ENCODE measurements at places on chromosomes 12 and 14.

DNA sequence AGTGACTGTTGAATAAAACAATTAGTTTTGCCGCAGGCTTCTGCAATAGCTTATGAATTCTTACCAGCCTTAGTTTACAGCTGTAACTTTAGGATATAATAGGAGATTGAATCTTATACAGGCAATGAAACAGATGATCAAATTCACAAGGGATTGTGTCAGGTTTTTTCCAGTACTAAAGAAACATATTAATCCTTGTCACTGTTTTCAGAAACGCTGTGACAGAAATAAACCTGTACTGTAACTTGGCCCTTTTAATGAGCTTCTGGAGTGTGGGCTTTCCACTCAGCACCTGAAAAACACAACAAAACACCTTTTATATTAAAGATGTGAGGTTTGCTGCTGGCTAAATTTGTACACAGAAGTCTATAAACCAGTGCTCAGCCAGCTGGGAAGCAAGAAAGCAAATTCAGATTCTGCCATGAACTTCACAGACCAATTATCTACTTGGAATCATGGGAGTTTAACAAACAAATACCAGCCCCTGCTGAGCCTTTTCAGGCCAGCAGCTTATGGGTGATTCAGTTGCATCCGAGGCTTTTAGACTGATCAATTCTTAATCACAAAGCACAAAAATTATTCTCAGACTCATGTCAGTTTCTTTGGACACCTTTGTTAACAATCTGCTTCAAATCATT lies 109.5 kb downstream of the FOXG1 start:
- no peak for DNase-seq

DNA sequence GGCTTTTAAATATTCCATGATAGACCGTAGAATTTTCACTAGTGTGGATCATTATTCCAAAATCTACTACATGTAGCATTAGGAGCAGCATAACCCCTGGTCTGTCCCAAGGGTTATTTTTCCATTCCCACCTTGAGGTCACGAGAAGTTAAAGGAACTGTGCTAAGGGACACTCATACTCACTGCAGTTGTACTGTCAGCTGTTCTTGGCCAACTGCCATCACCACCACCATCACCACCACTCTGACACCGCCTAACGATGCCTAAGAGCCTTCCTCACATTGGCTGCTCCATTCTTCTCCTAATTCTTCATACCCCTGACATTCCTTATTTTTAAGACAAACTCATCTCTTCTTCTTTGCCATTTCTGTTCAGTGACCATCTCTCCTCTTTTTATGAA lies 13.4 kb upstream of the PTGDR start:
- DNase-seq = no peak

DNA sequence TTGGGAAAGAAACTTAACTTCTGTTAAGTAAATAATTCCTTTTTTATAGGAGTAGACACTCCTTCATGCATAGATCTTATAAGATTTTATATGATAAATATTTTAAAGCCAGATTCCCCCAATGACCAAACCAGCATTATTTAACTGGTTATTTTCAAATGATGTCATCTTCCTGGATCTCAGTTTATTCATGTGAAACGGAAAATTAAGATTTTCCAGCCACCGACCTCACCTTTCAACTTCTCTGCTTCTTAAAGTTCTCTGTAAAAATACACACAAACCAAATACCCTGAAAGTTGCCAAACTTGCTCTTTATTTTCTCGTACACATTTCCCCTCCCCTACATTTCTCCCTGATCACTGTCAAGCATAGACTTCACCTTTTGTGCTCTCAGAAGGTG lies 364.2 kb downstream of the GALC start:
- no peak for DNase-seq

DNA sequence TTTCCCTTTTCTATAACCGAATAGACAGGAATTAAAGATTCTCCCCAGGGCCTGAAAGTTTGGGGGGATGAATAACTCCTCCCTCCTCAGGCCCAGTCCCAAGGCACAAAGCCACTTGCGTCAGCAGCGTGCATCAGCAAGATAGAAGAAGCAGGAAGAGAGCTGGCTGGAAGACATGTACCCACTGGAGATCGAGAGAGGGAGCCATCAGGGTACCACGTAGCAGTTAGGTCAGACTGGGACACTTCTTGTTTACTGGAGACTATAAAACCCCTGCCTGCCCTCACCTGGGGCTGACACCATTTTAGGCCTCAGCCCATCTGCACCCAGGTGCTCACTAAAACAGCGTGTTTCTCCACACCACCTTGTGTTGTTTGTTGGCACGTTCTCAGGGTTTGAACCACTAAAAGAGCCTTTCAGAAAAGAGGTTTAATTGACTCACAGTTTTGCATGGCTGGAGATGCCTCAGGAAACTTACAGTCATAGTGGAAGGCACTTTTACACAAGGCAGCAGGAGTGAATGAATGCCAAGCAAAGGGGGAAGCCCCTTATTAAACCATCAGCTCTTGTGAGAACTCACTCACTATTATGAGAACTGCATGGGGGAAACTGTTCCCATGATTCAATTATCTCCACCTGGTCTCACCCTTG lies 93.2 kb downstream of the TMTC3 start:
- no peak for DNase-seq

DNA sequence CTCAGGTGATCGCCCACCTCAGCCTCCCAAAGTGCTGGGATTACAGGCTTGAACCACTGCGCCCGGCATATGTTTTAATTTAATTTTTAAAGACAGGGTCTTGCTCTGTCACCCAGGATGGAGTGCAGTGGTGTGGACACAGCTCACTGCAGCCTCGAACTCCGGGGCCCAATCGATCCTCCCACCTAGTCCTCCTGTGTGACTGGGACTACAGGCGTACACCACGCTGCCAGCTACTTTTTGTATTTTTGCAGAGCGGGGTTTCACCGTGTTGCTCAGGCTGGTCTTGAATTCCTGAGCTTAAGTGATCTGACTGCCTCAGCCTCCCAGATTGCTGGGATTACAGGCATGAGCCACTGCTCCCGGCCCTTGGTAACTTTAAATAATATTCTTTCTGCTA lies 30.8 kb upstream of the PPP1R13B start:
- no peak for DNase-seq

DNA sequence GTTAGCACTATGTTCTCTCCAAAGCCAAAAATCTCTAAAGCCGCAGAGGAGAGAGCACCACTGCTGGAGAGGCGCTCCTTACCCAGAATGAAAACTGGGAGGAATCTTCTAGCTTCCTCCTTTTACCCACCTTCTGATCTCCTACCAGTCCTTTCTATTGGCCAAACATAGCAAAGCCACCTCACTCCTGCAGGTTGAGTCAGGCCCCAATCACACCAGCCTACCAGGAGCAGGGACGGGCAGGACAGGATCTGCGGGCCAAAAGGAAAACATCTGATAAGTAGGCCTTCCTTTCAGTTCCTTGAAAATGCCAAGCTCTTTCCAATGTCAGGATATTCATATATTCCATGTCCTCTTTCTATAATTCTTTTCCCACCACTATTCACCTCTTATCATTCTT lies 197.7 kb upstream of the CNOT2 start:
- no peak for DNase-seq

Measured in activated CD8-positive, alpha-beta memory T cell treated with anti-CD3 and anti-CD28 coated beads for 4 hours (primary cell).